ENCODE measurements at places on chromosomes 16 and 17. TPM values are rescaled to one million over a fixed set of nuclear protein-coding genes. Genes with fewer than 3 reads are reported as not detected.

The CDH5 gene
- total RNA-seq = not detected

The TMEM231 gene
- 1.7 TPM for total RNA-seq

The CCL8 gene
- total RNA-seq = not detected

The OR4D1 gene
- total RNA-seq = 0.91 TPM

The KRT24 gene
- not detected for total RNA-seq

The ABCC3 gene
- not detected for total RNA-seq

The TNP2 gene
- not detected for total RNA-seq

The KRT31 gene
- total RNA-seq = not detected

The SPATA32 gene
- total RNA-seq = 0.43 TPM

The PRCD gene
- total RNA-seq = not detected

The GPR139 gene
- total RNA-seq = not detected

The SLC16A6 gene
- 3.7 TPM for total RNA-seq

The PMFBP1 gene
- 1.5 TPM for total RNA-seq

The NOG gene
- total RNA-seq = 1.6 TPM

The VPS4A gene
- total RNA-seq = 33.2 TPM

The UTS2R gene
- not detected for total RNA-seq

The WIPF2 gene
- total RNA-seq = 25.5 TPM

All from activated naive CD4-positive, alpha-beta T cell treated with anti-CD3 and anti-CD28 coated beads, Interleukin-2, amount 10 ng/mL, durations not matched to agents 5 hours and 36 hours (primary cell).